ENCODE measurements at places on chromosomes 4 and X.

DNA sequence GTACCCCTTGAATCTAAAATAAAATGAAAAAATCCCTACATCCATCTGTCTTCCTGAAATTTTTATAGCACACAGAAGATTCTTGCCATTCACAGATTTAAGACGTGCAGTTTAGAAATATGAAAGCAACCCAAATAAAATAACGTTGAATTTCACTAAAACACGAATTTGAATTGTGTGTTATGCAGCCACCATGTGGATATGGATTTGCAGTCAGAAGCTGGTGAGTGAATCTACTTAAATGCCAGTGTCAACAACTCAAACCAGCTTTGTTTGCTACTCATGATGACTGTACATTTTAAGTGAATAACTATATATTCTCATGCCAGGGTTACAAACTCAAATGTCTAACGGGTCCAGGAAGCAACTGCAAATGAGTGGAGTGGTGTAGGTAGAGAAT is 173.0 kb upstream of the HAND2 start:
- no peak for DNase-seq

DNA sequence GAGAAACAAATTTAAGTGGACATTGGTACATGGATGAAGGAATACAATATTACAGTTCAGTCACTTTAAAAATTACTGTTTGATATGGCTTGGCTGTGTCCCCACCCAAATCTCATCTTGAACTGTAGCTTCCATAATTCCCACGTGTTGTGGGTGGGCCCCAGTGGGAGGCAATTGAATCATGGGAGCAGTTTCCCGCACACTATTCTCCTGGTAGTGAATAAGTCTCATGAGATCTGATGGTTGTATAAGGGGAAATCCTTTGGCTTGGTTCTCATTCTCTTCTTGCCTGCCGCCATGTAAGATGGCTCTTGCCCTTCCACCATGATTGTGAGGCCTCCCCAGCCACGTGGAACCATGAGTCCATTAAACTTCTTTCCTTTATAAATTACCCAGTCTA is 804.2 kb upstream of the FRG1 start:
- DNase-seq: no peak

DNA sequence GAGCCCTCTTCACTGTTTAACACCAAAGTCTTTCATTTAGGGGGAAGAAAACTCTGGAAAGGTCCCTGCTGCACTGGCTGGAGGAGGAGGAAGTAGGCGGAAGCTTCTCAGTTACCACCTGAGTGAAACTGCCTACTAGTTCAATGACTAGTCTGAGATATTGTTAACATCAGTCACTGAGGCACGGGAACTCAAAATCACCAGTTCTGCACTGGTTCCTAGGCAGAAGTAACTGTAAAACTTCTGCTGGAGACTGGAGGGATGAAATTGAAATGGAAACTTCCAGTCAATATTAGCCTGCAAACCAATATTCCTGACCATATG is 178.3 kb downstream of the SNCA start:
- no peak for DNase-seq

DNA sequence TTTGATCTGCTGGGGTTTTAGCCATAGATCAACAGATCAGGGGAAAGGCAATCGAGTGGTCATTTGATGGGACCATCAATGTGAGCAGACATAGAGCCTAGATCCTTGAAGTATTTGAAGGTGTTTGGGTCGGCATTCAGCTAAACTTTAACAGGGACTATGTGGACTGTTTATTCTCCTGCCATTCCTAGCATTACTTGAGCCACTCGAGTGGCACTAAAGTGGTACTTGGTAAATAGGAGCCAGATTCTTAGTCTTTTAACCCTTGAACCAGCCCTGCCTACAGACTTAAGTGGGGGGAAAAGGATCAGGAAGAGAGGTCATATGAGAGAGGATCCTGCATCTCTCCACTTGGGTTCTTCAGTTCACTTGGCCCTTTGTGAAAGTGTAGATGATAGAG is 3.8 kb downstream of the MSN start:
- no peak for DNase-seq

GRCh38 chr4:152926959-152927358 is 9.2 kb upstream of the FHDC1 start:
- DNase-seq: no peak

Measured in RPMI8226 (cell line).